T-helper 2 cell (primary cell): ENCODE measurements at places on chromosomes 5 and 9.

DNA sequence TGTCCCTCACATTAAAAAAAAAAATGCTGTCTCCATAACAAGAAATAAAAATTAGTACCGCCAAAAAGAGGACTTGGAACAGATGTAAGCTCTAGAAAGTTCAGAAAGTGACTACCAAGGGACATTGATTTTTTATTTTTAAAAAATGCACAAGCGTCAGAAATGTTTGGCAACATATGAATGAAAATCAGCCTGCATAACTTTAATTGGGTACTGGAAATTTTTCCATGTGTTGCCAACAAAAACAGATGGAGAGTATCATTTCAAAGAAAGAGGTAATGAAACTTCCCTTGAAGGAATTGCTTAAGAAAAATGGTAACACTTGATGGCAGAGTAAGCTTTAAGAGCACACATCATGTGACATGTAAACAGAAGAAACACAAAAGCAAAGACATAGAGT lies 47.2 kb downstream of the OR2K2 start:
- DNase-seq: no peak

DNA sequence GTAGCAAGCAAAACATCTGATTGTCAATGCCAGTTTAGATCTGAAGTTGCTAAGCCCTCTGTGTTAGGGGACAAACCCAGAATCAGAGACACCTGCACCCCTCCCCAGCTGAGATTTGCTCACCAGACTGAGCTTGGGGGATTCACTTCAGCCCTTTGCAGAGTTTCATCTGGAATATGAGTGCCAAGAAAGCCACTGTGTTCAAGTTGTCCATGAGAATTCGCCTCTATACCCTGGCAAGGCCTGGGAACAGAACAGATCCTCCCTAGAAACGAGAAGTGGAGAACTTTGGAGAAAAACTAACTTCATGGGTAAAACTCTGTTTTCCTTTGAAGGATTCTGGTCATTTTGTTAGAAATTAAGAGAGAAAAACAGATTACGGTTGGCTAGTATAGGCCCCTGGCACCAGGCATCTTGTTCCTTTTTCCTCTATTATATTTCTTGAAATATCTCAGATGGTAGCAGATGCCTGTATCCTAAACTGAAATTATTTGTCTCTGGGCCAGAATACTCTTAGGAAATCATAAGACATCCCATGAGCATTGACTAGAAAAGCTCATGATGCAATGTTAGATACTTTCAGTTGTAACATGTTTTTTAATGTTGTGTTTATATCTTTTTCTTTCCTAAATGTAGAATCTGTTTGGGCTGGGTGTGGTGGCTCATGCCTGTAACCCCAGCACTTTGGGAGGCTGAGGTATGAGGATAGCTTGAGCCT lies 64.4 kb downstream of the SNX18 start:
- no peak for DNase-seq

GRCh38 chr5:96968614-96969013 lies 32.7 kb downstream of the LNPEP start:
- DNase-seq: no peak

DNA sequence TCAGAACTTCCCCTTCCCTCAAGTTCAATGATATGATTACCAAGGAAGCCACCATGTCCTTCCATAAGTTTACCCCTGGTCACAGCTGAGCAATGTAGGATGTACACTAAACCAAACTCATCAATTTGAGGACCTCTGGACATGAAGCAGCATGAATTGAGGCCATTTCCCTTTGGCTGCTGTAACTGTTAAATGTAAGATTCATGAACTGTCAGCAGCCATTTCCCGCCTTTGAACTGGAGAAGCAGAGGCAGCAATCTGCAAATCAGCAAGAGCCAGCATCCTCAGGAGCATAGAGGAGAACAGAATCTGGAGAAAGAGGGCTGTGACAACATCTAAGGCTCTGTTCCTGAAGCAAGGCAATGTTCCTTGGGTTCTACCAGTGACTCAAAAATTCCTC lies 104.3 kb upstream of the PTGER4 start:
- DNase-seq: no peak

DNA sequence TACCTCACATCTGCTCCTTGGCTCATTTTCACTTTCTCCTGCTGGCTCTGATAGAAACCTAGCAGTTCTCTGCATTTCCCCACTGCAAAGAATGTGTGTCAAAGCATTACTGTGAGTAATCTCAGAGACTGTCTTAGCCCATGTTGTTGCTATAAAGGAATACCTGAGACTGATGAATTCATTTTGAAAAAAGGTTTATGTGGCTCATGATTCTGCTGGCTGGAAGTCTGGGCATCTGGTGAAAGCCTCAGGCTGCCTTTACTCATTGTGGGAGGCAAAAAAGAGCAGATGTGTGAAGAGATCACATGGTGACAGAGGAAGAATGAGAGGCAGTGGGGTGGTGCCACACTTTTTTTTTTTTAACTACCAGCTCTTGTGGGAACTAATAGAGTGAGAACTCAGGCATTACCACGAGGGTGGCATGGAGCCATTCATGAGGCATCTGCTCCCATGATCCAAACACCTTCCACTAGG lies 191.6 kb upstream of the CTNND2 start:
- DNase-seq: no peak

DNA sequence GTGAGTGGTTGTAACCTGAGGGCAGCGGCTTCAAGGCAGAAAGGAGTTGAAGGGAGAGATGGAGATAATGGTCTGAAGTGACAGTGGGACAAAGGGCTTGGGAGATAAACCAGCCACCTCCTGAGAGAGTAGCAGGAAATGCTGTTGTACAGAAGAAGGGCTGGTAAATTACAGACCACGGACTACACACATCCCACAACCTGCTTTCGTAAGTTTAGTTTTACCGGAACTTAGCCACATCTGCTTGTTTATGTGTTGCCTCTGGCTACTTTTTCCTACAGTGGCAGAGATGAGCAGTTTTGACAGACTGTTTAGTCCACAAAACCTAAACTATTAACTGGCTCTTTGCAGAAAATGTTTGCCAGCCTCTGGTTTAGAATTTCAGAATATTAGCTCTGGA lies 269.5 kb downstream of the ARHGEF28 start:
- DNase-seq: no peak

DNA sequence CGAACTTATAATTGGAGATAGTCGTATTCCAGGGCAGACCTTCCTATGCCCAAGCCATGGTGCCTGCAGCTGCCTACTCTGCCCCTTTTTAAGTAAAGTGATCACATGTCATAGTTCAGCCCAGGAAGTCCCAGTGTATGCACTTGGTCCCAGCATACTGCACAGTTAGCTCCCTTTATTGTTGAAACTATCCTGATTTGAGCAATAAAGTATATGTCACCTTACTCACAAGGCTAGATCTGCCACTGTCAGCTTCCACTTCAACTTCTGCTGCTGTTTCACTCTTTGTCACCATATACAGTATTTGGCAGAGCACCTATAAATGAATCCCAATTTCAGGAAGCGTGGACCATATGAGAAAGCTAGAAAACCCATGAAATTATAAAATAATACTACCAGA lies 103.8 kb upstream of the PTGER4 start:
- DNase-seq: no peak
